Activated CD8-positive, alpha-beta memory T cell treated with anti-CD3 and anti-CD28 coated beads for 48 hours (primary cell): ENCODE measurements at places on chromosomes 1 and 21.
A peak's percentile ranks its signal among the peaks of the same experiment; 100 is the strongest.

- DNase-seq, result no peak
These were observed 500.4 kb downstream of the PTPRU start for GRCh38 chr1:29736582-29737188.

GRCh38 chr1:43357251-43357650, 1.5 kb upstream of the CDC20 start:
- no peak for DNase-seq

DNA sequence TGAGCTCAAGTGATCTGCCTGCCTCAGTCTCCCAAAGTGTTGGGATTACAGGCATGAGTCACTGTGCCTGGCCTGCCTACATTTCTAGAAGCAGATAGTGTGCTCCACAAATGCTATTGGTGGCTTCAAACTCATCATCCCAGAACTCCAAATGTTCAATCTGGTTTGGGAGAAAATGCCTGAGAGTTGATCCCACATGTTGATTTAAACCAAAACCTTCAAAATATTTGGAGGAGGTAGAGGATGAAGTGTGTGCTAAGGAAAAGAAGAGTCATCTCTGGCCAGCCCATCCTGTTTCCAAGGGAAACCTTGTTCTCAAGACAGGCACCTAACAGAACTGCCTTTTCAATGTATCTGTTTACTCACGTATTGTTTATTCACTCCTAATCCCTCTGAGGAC, 55.4 kb upstream of the GRHL3 start:
- DNase-seq, result no peak

DNA sequence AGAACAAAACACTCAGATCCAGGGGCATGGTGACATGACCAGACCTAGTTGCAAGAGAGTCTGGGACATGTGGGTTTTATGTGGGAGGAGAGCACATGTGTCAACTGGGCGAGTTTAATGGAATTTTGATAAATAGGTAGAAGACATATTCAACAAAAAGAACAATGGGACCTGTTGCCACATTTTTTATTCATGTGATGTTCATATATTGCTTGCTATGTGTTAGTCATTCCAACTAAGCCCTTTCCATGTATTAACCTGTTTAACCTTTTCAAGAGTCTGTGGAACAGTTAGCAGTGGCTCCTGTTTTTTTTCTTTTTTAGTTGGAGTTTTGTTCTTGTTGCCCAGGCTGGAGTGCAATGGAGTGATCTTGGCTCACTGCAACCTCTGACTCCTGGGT, 30.1 kb upstream of the CSF3R start:
- no peak for DNase-seq

- DNase-seq, result no peak
These were observed 49.7 kb downstream of the LRRC8C start for GRCh38 chr1:89682611-89683010.

GRCh38 chr1:76059451-76059850, 15.1 kb upstream of the ST6GALNAC3 start:
- no peak for DNase-seq

DNA sequence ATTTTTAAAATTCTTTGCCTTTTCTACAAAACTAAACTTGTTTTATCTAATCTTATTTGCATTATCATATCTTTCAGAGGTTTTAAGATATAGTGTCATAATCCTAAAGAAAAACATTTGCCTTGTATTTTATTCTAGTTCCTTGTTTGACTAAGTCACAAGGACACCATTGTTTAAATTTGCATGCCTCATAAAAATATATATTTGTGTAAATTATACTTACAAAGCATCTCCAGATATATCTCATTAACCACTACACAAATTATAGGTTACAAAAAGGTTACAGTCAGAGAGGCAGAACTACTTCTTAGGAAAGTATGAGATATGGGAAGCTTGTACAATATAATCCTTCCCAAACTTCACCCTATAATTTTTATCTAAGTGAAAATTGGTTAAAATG, 4.2 kb upstream of the RGS13 start:
- DNase-seq, result no peak

DNA sequence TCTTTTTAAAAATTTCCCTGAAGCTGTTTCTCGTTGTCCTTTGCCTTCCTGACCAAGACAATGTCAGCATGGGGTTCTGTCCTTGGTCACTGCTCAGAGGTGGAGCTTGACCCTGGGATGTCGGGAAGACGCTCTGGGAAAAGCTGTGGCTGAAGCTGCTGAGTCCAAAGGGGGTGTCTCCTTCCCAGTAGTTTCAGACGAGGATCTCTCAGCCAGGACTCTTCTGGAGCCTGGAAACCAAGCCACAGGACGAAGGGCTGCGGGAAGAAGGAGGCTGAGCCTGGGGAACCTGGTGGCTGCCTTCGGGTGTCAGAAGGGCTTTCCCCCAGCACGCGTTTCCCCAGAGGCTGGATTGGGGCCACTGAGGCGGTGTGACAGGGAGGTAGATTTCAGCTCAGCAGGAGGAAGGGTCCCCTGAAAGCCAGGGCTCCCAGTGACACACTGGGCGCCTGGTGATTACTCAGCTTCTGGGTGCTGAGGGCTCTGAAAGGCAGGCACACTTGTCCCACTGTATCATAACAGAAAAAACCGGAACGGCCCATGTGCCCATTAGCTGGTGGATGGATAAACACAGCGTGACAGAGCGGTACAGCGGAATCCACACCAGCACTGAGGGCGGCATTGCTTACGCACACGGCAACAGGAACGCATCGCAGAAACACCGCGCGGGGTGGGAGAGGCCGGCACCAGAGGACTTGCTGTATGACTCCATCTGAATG, 5.0 kb upstream of the KRTAP12-1 start:
- DNase-seq, result no peak

GRCh38 chr1:60510162-60510561, 436.6 kb upstream of the C1orf87 start:
- DNase-seq, result no peak

- no peak for DNase-seq
These were observed 143.2 kb downstream of the ATP6V1G3 start for GRCh38 chr1:198397208-198397808.

DNA sequence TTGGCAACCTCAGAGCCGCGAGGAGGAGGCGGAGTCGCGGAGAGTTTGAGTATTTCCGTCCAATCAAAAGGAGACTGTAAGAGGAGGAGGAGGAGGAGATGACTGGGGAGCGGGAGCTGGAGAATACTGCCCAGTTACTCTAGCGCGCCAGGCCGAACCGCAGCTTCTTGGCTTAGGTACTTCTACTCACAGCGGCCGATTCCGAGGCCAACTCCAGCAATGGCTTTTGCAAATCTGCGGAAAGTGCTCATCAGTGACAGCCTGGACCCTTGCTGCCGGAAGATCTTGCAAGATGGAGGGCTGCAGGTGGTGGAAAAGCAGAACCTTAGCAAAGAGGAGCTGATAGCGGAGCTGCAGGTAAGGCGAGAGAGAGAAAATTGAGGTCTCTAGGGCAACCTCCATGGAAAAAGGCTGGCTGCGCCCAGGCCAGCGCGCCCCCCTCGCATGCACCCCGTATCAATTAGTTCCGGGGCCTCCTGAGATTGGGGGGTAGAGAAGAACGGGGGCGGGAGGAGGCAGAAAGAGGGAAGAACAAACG, at the start of gene PHGDH:
Gene PHGDH, plus strand, starts transcription at position 131 of the 538 bp plus-strand sequence. Its CDS starts 89 bp downstream, at position 220.
- DNase-seq, result peak; percentile 51

DNA sequence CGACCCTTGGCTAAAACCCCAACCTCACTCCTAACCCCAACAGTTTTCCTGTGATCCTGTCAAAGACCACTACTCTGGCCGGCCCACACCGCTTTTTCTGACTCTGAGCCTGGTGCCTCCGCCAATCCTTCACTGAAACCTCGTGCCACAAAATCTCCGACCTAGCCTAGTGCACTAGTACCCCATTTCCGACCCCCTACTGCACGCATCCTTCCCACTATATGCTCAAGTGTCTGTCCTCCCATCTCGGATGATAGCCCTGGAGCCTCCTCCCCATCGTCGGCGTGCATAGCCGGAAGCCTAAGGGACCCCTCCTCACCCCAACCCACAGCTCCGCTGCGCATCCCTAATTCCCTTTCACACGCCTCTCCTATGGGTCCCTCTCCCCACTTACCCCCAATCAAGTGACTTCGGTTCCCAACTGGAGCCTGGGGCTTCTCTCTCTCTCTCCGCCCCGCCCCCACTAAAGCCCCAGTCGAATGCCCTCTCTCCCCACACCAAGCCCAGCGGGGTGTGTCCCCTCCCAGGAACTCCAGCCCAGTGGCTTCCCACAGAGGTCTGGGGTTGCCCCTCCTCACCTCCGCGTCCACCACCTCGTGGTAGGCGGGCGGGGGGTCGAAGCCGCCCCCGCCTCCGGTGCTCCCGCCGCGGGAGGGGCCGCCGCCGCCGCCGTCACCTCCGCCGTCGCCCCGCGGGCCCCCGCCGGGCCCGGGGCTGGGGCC, 791 bp downstream of the USP24 start:
- DNase-seq, result no peak

- no peak for DNase-seq
These were observed 33.7 kb downstream of the MRPL39 start for GRCh38 chr21:25573409-25574206.

DNA sequence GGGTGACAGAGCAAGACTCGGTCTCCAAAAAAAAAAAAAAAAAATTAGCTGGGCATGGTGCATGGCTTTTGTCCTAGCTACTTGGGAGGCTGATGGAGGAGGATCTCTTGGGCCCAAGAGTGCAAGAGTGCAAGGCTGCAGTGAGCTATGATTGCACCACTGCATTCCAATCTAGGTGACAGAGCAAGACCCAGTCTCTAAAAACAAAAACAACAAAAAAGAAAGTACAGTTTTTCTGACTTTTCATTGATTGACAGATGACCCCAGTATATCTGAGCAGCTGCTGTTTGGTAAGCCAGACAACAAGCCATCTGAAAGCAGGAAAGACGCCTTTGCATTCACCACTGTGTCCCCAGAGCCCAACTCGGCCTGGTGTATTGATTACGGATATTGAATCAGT, 10.9 kb upstream of the DPT start:
- DNase-seq, result no peak

- no peak for DNase-seq
These were observed 52.2 kb upstream of the IRF2BP2 start for GRCh38 chr1:234662148-234662547.

DNA sequence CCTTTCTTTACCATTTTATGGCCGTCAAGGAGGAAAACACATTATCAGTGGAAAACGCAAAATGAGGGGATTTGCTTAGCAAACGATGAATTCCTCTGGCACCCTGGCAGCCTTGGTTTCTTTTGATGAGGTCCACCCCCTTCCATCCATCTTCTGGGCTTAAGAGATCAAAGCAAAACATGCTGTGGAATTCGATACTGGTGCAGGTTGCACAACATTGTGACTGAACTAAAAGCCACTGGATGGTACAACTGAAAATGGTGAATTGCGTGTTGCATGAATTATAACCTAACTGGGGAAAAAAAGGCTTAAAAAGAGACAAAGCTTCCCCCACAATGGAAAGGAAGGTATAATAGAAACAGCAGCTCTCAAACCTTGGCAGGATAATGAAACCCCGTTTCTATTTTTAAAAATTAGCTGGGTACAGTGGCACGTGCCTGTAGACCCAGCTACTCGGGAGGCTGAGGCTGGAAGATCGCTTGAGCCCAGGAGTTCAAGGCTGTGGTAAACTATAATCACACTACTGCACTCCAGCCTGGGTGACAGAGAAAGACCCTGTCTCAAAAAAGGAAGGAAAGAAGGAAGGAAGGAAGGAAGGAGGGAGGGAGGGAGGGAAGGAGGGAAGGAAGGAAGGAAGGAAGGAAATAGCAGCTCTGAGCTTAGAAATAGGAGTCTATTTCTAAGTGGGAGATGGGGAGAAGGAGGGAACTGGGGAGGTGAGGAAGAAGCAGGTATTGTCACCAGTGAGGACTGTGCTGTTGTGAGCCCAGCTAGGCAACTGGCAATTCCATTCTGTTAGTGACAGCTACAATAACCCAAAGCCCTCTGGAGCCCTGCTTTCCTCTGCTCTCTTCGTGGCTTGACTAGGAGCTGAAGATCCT, 29.0 kb upstream of the LGALS8 start:
- no peak for DNase-seq

- no peak for DNase-seq
These were observed 28.3 kb downstream of the THAP3 start for GRCh38 chr1:6652986-6653385.

DNA sequence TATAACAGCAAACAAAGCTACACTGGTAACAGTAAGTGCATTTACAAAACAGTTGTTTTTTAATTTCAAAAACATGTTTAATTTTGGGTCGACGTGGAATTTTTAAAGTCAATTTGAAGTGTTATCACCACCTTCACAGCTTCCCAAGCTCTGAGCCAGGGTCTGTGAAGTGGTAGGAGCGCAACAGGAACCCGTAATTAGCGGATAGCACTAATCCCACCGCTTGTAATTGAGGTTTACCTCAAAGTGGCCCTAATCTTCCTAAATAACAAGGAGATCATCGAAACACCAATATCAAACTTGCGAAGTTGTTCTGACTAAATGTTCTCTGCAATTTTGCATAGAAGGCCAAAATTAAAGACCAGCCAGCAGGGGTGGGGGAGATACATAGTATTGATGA, 18.8 kb downstream of the LBR start:
- DNase-seq, result no peak

GRCh38 chr1:202291961-202292712, 49.6 kb downstream of the UBE2T start:
- DNase-seq, result no peak

- no peak for DNase-seq
These were observed 1512.0 kb upstream of the PRMT6 start for GRCh38 chr1:105544475-105544874.

DNA sequence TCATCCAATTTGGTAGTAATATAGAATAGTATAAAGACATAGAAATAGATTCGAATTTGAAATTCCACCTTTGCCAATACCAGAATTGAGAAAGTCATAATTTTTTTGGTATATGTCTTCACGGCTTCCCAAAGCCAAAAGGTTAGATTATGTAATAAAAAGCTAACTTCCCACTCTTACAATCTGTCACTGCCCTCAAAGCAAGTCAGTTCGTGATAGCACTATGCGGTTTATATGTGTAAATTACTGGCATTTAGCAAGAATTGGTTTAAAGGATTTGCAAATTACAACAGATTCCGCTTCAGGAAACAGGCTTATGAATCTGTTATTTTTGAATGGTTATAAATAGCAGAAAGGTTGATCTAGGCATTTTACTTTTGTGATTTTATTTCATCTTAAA, 679.4 kb upstream of the ADGRL2 start:
- DNase-seq, result no peak

DNA sequence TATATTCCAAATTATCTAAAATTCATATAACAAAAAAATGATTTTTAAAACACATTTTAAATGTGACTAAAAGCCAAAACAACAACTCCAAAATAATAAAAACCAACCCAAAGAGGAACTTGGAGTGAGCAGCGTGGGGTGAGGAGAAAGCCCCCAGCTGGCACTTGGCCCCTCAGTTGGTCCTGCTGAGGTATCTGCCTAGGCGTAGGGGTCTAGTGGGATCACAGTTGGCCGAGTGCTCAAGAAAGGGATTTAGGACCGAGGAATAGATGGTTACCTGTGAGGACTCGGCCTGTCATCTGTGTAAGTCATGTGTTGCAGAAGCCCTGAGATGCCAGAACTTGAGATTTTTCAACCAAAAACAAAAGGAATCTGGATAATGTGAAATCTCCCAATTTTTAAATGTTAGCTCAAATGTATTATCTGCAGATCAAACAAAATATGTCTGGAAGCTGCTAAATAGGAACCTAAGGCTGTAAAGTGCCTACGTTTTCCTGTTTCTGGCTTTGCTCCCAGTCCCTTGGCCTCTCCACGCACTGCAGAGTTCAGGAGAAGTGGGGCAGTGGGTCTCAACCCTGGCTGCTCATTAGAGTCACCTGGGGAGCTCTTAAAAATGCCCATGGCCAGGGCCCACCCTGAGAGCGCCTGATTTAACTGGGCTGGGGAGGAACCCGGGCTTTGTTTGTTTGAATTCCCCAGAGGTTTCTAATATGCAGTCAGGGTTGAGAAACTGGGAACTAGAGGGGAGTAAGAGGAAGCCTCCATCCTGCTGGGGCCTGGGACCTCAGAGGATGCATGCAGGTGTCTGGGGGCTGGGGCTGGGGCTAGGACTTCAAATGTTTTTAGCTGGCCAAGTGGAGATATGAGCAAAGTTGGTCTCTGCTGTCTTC, 38.5 kb upstream of the LDLRAP1 start:
- no peak for DNase-seq
